Inflammatory macrophage treated with lipopolysaccharide for 1 hour (primary cell): ENCODE measurements at places on chromosomes 5 and 9.

GRCh38 chr9:1008216-1008615, 31.8 kb downstream of the DMRT3 start:
- DNase-seq = peak; percentile 73

- DNase-seq = peak; percentile 89
Observed at GRCh38 chr9:88923653-88924288, 67.5 kb upstream of the S1PR3 start.

DNA sequence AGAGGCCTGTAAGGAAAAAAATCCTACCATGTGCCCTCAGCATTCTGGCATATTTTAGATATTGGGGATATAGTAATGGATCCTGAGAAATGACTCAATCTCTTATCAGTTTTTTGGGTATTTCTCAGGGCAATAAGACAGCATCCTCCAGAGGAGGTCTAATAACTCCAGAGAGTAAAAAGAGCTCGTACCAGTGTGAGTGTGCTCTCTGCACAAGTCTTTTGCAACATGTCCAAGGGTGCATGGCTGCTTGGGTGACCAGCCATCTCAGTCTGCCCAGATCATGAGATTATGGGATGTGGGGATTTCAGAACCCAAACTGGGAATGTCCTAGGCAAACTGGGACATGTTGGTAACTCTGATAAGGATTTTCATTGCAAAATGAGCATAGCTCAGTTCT, 15.3 kb downstream of the ASPN start:
- DNase-seq = no peak

DNA sequence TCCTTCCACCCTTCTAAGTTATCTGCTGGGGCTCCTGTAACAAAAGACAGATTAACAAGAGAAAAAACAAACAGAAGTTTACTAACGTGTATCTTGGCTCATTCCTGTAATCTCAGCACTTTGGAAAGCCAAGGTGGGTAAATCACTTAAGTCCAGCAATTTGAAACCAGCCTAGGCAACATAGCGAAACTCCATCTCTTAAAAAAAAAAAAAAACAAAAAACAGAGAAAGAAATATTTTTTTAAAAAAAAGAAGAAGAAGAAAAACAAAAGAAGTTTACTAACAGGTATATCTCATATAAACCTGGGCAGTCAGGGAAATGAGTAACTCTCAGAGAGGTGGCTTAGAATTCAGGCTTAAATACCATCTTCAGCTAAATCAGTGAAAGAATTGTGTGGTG, 10.3 kb upstream of the NDFIP1 start:
- no peak for DNase-seq

- DNase-seq = no peak
Observed at GRCh38 chr5:37840053-37841034, 503 bp upstream of the GDNF start.

GRCh38 chr9:84024041-84024575, 43.5 kb downstream of the RMI1 start:
- DNase-seq = no peak

DNA sequence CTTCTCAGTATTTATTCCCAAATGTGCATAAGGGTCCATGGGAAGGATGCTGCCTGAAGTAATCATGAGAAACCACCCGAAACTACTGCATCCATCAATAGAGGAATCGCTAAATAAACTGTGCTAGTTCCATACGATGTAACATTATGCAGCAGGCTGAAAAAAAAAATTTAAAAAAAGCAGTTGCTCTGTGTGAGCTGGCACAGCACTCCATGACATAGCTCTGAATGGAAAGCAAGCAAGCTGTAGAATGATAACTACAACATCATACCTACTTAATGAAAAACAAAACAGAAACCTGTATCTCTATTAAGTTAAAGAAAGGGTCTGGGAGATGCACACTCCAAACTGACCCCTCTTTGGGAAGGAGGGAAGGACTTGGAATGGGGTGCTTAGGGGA, 49.3 kb downstream of the SHB start:
- DNase-seq = no peak

DNA sequence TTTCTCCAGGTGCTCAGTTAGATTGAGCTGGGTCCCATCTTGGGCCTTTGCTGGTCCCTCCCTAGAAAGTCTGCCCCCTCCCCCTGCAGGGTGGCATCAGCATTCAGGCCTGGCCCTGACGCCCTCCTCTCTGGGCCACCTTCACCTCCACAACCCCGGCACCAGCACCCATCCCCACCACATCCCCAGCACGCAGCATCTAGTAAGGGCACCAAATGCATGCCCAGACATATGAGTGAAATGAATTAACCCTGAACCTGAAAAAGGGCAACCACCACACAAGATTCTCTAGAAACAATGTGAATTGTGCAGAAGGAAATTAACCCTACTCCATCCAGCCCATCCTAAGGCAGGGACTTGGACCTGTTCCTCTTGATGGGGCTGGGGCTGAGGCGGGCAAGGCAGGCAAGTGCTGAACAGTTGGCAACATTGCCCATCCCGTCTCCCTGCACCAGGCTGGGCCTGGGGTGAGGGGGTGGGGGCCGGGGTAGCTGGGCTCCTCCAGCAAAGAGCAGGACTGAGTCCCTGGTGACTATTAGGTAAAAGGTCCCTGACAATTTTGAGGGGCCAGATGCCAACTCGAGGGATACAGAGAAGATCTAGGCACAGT, 125.9 kb downstream of the KCNIP1 start:
- no peak for DNase-seq

- DNase-seq = no peak
Observed at GRCh38 chr9:100499460-100499859, 26.5 kb downstream of the TMEFF1 start.

- DNase-seq = no peak
Observed at GRCh38 chr9:114719290-114719689, 37.3 kb upstream of the TEX48 start.

- no peak for DNase-seq
Observed at GRCh38 chr5:73370095-73370494, 78.5 kb downstream of the FOXD1 start.

- no peak for DNase-seq
Observed at GRCh38 chr5:79746642-79747569, 57.3 kb downstream of the CMYA5 start.

DNA sequence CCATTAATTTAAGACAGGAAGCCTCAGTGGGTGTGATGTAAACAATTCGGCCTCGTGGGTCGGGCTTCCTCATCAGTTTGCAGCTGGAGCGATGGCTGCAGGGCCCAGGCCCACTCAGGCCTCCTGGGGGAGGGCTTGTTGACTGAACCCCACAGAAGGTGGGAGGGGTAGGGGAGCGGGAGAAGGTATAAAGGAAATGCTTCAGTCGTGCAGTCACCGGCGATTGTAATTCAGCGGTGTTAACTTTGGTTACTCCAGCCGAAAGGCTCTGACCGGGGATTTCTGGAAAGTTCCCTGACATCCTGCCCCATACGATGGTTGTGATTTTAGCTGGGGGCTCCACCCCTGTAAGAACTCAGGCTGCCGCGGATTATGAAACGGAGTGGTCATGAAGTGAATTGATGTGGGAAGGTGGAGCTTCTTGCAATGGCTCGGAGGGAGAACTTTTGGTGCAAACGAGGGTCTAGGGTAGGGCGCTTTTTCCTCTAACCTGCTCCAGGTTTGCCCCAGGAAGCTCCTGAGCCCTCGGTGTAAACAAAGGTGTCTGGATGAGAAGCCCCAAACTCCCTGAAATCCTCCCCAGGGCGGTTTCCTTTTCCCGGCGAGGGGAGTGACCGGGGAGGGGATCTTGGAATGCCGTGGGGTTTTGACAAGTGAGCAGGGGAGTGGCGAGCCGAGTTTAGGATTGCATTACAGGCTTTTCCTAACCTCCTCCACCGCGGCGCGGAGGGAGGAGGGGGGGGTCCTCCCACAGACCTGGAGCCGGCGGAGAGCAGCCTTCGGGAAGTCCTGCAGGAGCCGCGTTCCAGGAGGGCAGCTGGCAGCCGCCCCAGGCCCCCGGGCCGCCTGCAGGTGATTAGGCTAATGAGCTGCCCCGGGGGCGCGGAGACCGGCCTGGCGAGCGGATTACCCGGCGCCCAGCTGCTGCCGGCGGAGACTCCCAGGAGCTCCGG, 215.5 kb downstream of the PDZD2 start:
- peak; percentile 60 for DNase-seq

DNA sequence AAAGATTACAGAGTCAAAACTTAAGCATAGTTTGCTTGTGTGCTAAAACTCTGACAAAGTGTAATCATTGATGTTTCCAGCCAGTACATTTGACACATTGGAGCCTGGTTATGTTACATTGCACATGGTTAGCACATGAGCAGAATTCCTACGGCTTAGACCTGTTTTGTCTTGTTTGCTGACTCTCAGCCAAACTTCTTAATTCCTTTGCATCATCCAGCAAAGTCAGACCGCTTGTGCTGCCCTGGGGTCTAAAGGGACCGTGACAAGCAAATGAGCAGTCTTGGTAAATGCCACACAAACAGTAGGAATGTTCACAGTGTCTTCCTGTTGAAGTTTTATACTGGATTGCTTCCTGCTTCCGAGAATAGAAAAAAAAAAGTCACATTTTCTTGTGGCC, 72.0 kb upstream of the ENTREP1 start:
- no peak for DNase-seq

DNA sequence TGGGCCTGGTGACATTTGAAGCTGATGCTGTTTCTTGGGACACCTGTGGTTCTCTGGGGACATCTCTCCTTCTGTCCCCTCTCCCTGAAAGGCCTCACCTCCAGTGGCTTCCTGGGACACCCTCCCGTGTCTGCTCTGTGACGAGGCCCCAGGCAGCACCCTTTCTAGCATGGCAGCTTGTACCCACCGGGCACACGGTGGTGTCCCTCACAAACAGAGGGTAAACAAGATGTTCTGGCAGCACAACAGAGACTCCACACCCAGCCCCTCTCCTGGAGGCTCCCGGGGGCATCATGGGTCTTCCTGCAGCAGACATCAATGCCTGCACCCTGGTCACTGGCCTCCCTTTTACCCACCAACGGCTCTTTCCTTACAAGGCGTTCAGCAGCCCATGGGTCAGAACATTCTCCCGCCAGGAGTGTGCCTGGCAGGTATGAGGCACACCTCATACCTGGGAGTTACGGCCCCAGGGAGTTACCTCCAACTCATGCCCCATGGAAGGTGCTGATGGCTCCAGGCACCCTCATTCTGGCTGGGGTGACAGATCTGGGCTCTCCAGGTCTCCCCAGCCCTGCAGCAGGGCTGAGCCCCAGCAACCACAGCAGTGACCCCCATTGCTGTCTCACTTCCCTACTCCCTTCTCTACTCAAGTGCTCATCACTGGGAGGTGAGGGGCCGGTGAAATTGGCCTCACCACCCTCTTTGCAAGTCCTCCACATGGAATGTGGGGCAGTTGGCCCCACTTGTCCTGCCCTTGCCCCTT, 51.1 kb downstream of the BARX1 start:
- no peak for DNase-seq

DNA sequence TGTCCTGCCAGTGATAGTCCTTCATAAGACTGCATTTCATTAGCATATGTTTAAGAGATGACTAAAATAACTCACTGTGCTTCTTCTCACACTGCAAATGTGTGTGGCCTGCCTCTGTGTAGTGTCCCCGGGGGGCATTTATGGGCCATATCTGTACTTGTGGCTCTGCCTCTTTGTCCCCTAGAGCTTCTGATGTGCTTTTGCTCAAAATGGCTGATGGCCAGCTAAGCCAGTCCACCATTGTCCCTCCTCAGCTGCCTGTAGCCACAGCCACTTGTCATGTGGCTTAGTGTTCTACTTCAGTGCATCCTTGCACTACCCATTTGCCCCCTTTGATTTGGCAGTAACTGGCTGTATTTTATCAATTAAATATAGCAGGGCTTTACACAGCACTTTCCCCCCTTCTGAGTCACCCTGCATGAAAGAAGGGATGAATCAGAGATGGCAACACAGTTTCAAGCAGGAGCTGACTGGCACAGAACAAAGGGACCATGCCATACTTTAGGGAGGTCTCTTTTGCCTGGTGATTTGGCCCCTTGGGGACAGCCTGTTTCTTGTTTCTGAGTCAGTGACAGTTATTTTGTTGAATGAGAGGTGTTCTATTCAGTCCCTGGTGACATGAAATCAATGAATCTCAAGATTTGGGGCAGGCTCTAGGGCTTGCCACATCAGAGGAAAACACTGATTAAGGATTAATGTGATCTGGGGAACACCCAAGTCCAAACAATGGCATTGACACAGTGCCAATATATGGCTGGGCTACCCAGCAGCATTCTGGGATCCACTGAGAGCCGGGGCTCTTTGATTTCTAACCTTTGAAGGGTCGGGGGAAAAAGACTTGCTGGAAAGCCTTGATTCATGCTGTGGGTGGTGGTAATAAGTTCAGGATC, 245.5 kb downstream of the SMARCA2 start:
- no peak for DNase-seq

- DNase-seq = no peak
Observed at GRCh38 chr5:50975840-50976239, 309.4 kb downstream of the PARP8 start.

- DNase-seq = no peak
Observed at GRCh38 chr5:125659316-125660023, 763.7 kb upstream of the GRAMD2B start.

GRCh38 chr5:41707853-41708603, 162.2 kb downstream of the OXCT1 start:
- DNase-seq = no peak

DNA sequence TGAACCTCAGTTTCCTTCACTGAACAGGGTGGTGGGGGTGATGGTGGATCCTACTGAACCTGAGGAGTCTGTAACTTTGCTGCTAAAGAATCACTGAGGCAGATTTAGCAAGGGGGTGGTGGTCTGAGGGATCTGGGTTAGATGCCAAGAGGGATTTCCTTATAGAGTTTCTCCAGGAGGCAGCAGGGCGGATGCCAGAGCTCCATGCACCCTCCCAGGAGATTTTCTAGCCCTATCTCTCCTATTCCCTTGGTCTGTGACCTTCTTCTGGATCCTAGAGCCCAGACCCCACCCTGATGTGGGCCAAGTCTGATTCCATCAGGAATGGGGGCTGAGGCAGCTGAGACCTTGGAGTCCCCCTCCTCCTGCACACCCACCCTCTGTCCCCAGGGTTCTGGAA, 6.0 kb downstream of the PTGS1 start:
- DNase-seq = no peak

- no peak for DNase-seq
Observed at GRCh38 chr9:76516350-76516749, 57.4 kb downstream of the GCNT1 start.

GRCh38 chr5:61563401-61563800, 231.3 kb downstream of the ZSWIM6 start:
- no peak for DNase-seq

- no peak for DNase-seq
Observed at GRCh38 chr9:78115073-78115472, 83.5 kb upstream of the GNAQ start.

DNA sequence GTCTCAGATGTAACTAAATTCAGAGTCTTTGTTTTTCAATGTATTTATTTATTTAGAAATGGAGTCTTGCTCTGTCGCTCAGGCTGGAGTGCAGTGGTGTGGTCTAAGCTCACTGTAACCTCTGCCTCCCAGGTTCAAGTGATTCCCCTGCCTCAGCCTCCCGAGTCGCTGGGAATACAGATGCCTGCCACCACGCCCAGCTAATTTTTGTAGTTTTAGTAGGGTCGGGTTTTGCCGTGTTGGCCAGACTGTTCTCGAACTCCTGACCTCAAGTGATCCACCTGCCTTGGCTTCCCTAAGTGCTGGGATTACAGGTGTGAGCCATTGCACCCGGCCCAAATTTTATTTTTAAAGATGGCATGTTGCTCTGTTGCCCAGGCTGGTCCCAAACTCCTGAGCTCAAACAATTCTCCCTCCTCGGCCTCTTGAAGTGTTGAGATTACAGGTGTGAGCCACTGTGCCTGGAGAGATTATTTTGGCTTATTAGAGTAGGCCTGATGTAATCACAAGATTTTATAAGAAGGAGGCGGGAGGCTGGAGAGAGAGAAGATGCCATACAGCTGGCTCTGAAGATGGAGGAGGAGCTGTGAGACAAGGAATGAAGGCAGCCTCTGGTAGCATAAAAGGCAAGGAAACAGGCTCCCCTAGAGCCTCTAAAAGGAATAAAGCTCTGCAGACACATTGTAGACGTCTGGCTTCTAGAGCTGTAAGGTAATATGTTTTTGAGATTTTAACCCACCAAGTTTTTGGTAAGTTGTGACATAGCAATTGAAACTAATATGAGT, 12.9 kb upstream of the KLF9 start:
- no peak for DNase-seq
